ENCODE measurements at places on chromosomes 7 and 10. TPM values are rescaled to one million over a fixed set of nuclear protein-coding genes. Genes with fewer than 3 reads are reported as not detected.
A peak's percentile ranks its signal among the peaks of the same experiment; 100 is the strongest.

Gene TYSND1
- 16.6 TPM for total RNA-seq

Gene OR2A5
- not detected for total RNA-seq

Gene SPAG6
- not detected for total RNA-seq

Gene EBLN1
- not detected for total RNA-seq

Gene TSPAN12
- 61.2 TPM for total RNA-seq

DNA sequence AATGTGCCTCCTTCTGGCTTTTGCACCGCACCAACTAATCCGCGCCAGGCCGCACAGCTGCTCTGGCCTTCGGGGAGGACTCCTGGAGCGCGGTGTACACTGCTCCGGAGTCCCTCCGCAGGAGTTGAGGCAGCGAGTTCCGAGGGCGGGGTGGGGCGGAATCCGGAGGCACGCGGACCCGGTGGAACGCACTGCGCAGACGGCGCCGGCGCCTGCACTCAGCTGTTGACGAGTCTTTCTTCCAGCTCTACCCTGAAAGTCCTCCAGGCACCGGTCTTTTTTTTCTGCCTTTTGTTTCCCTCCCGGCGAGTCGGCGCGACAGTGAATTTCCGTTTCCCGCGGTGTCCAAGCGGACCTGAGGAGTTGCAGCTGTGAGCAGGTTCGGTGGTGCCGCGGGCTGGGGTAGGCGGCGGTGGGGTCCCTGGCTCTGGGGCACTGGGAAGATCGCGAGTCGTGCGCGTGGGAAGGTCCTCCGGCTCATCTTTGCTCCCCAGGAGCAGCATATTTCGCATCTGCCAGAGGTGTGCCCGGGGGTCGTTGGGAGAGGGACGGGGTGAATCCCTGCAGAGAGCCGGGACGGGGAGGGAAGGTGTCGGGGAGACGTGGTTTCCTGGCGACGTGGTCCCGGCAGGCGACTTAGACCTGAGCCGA lies 44.1 kb downstream of the SFTPD start:
- H3K4me3 ChIP-seq: peak overlapping the region; percentile 51
- H3K36me3 ChIP-seq: no peaks in the 10 kb centered on the region
- peak overlapping the region; percentile 75 for H3K27ac ChIP-seq
- H3K4me1 ChIP-seq: peaks cover 14% of the 10 kb centered on the region
- H3K27me3 ChIP-seq: no peaks in the 10 kb centered on the region
- peak; percentile 87 for DNase-seq

GRCh38 chr10:30459283-30459682 lies 25.3 kb downstream of the MAP3K8 start:
- peaks cover 55% of the 10 kb centered on the region for H3K4me1 ChIP-seq
- H3K4me3 ChIP-seq: no peak overlapping the region
- H3K27ac ChIP-seq: peak overlapping the region; percentile 52
- no peaks in the 10 kb centered on the region for H3K27me3 ChIP-seq

DNA sequence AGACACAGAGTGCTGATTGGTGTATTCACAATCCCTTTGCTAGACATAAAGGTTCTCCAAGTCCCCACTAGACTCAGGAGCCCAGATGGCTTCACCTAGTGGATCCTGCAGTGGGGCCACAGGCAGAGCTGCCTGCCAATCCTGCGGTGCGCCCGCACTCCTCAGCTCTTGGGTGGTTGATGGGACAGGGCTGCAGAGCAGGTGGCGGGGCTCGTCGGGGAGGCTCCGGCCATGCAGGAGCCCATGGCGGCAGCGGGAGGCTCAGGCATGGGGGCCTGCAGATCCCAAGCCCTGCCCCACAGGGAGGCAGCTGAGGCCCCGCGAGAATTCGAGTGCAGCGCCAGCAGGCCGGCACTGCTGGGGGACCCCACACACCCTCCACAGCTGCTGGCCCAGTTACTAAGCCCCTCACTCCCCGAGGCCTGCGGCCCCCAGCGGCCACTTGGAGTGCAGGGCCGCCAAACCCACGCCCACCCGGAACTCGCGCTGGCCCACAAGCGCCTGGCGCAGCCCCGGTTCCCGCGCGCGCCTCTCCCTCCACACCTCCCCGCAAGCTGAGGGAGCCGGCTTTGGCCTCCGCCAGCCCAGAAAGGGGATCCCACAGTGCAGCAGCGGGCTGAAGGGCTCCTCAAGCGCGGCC lies 7.7 kb upstream of the BET1 start:
- no peak overlapping the region for H3K27ac ChIP-seq
- H3K4me3 ChIP-seq: no peak overlapping the region
- no peaks in the 10 kb centered on the region for H3K4me1 ChIP-seq
- no peaks in the 10 kb centered on the region for H3K36me3 ChIP-seq
- DNase-seq: peak; percentile 72

DNA sequence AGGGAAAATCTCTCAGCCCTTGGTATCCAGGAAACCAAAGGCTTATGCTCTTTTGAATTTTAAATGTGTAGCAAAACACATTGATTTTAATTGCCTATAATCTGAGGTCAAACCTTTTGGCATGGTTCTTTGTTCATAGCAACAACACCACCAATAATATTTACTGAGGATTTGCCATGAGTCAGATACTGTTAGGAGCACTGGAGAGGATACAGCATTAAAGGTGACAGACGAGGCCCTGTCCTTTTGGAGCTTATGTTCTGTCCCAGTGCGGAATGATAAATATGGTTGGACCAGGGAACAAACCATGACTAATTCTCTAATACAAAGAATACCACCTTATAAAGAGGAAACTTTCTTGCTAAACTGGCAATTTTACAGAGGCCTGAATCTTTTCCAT lies 176.6 kb downstream of the CTNNA3 start:
- H3K27me3 ChIP-seq: no peaks in the 10 kb centered on the region
- no peak overlapping the region for H3K27ac ChIP-seq
- DNase-seq: no peak
- H3K36me3 ChIP-seq: no peaks in the 10 kb centered on the region
- no peak overlapping the region for H3K4me3 ChIP-seq

- H3K27ac ChIP-seq: no peak overlapping the region
- H3K27me3 ChIP-seq: no peaks in the 10 kb centered on the region
- H3K4me1 ChIP-seq: no peaks in the 10 kb centered on the region
- no peak for DNase-seq
- H3K36me3 ChIP-seq: no peaks in the 10 kb centered on the region
These were observed 81.5 kb downstream of the NXPH1 start for GRCh38 chr7:8514781-8515519.

DNA sequence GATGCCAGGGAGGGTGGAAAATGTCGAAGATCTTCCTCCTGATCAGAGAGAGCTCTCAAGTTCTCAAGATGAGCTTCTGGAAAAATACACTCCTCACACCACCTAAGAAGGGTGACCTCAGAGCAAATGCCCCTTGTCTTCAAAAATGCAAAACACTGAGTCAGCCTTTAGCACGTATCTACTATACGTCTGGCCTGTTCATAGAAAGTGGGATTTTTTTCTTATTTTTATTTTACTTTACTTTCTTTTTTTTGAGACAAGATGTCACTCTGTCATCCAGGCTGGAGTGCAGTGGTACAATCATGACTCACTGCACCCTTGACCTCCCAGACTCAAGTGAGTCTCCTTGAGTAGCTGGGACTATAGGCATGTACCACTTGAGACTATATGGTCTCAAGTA lies 57.1 kb downstream of the AFAP1L2 start:
- H3K36me3 ChIP-seq: no peaks in the 10 kb centered on the region
- DNase-seq: peak; percentile 2
- H3K4me3 ChIP-seq: no peak overlapping the region

GRCh38 chr10:23927576-23928325 lies 281.2 kb upstream of the KIAA1217 start:
- no peaks in the 10 kb centered on the region for H3K4me1 ChIP-seq
- DNase-seq: no peak
- H3K4me3 ChIP-seq: no peak overlapping the region
- H3K36me3 ChIP-seq: no peaks in the 10 kb centered on the region
- H3K27me3 ChIP-seq: no peaks in the 10 kb centered on the region

DNA sequence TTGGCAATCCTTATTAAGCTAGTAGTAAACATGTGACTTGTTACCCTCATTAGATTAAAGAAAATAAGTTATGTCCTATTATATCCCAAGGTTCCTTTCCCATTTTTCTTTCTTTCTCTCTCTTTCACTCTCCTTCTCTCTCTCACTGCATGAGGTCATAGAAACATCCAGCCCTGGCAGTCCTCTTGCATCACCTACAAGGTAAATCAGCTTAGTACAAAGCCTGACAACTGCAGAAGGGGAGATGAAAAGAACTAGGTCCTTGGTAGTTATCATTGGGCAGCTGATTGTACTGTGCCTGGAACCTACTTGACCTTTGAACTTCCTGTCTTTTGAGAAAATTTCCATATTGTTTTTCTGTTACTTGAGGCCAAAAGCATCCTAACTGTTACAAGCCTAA lies 307.9 kb upstream of the SP8 start:
- no peak overlapping the region for H3K27ac ChIP-seq
- DNase-seq: no peak
- H3K36me3 ChIP-seq: no peaks in the 10 kb centered on the region
- H3K27me3 ChIP-seq: no peaks in the 10 kb centered on the region
- H3K4me3 ChIP-seq: no peak overlapping the region

GRCh38 chr10:20648263-20648874 lies 248.7 kb downstream of the NEBL start:
- H3K36me3 ChIP-seq: no peaks in the 10 kb centered on the region
- no peaks in the 10 kb centered on the region for H3K4me1 ChIP-seq
- no peak overlapping the region for H3K4me3 ChIP-seq
- DNase-seq: no peak
- H3K27me3 ChIP-seq: no peaks in the 10 kb centered on the region
